ENCODE measurements at places on chromosomes 3 and 15.

GRCh38 chr3:135456108-135456790 lies 509.3 kb upstream of the PPP2R3A start:
- DNase-seq: no peak

GRCh38 chr3:54376142-54376807 lies 253.9 kb downstream of the CACNA2D3 start:
- no peak for DNase-seq

GRCh38 chr3:190252080-190252479 lies 70.2 kb downstream of the CLDN1 start:
- DNase-seq: peak; percentile 30

DNA sequence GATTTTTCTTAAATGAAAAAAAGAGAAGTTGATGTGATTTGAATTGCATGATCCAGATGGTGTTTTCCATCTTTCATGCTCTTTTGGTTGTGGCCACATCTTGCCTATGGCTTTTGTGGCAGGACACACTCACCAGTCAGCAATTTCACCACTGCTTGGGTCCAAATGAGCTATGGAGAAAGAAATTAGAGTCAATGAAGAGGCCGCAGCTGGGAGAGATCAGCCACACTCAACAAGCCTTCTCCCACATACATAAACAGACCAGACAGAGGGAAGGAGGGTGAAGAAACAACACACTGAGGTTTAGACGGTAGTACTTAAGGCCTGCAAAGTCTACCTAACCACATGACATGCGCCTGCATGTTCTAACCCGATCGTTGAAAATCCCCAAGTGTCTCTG lies 110.7 kb upstream of the CDIN1 start:
- peak; percentile 86 for DNase-seq

DNA sequence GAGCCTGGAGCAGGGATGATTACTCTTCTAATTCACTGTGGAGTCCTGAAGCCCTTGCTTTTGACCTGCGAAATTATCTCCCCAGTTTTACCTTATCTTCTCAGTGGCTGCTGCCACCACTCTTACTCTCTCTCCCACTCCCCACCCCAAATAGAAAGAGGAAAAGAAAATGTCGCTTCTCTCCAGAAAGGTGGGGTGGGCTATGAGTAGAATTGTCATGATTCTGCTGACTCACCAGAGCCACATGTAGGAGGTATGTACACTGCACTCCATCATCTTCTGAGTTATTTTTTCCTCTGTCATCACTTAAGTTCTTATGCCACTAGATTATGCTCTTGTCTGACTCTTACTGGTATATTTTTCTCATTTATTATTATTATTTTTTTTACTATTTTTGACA lies 43.9 kb upstream of the TMEM158 start:
- no peak for DNase-seq

GRCh38 chr3:10869460-10869859 lies 53.4 kb downstream of the SLC6A11 start:
- DNase-seq: no peak

DNA sequence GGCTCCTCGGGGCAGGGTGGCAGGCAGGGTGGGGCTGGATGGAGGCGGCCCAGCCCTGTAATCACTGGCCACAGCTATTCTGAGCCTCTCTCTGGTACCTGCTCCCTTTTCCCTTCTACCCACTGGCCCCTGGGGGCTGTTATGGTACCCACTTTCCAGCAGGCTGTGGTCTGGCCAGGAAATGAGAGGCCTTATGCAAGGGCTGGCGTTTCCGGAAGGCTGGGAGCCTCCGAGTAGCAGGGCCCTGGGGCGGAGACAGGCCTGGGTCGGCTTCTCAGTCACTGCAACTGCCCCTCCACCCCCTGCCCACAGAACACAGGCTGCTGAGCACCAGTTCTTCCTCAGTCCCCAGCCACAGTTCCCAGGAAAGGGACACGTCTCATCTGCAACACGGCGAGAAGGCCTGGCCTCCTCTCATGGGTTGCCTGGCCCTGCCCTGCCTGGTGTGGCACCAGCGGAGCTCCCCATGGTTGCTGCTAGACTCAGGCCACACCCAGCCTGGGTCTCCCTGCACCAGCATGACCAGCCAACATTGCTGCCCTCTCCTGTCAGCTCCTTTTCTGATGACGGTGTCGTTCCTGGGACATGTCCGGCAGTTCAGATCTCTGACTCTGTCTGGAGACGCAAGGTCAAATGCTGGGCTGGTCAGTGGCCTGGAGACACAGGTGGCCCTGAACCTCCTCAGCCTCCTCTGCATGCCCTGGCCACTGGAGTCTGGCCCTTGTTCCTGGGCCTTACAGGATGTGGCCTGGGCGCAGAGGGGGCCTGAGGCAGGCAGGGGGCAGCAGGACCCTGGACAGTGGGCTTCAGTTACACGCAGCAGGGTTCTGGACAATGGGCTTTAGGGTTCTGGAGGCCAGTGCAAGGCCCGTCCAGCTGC lies 6.5 kb downstream of the CHST13 start:
- DNase-seq: no peak

GRCh38 chr15:63843901-63844317 lies 10.2 kb upstream of the HERC1 start:
- no peak for DNase-seq

DNA sequence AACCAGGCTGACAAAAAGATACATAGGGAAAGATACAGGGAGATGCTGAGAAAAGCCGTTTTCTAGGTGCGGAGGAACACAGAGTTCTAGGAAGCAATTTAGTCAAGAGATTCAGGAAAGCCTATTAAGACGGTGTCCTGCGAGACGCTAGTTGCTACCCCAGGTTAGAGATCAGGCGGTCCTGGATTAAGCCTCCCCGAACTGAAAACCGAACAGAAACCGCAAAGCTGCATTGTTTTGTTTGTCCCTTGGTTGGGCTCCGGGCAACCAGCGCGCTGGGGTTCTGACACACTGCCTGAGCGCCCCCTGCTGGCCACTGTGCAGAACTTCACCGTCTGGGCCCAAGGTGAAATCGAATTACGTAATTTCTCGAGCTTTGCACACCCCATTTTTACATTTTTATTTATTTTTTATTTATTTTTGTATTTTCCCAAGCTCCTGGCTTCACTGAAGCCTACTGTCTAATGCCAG lies 37.3 kb upstream of the NDUFB4 start:
- DNase-seq: peak; percentile 71

Measured in GM04503 (cell line).